Femur (tissue), 1 donor: ENCODE measurements at places on chromosomes 6 and 20.

DNA sequence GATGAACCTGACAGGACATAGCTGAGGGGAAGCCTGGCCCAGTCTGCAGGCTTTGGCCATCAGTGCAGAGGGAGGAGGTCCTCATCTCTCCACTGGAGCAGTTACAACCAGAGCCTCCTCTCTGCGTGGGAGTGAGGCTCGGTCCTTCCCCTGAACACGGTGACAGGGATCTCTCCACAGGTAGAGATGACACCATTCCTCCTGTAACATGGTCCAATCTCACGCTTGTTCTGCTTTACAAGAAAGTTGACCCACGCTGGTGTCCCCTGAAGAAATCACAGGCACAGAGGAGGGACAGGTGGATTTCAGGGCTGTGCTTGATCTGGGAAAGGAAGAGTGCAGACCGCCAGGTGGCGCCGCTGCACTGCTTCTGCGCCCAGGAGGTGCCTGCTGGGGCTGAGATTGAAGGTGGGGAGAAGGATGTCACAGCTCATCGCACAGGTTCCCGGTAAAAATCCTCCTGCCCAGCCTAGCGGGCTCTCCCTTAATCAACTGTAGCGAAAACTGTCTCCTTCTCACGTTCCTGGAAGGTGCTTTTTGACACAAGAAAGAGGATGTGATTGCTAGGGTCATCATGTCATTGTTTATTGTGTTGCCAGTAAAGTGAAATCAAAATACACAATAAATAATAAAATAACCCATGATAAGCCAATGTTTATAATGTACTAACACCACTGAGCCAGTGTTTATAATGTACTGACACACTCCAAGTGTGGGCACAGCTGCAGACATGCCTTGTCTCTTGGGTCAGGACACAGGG is 20.4 kb downstream of the HLA-G start:
- DNase-seq = peak; percentile 80

DNA sequence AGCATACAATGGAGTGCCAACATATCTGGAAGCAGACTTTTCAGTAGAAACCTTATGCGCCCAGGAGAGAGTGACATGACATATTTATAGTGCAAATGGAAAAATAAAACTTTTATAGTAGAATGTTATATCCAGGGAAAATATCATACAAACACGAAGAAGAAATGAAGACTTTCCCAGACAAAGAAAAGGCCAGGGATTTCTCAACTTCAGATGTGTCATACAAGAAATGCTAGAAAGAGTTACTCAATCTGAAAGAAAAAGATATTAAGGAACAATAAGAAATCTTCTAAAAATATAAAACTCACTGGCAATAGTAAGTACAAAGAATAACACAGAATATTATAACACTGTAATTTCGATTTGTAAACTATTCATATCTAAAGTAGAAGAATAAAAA is 1269.3 kb downstream of the GRIK2 start:
- DNase-seq = no peak

DNA sequence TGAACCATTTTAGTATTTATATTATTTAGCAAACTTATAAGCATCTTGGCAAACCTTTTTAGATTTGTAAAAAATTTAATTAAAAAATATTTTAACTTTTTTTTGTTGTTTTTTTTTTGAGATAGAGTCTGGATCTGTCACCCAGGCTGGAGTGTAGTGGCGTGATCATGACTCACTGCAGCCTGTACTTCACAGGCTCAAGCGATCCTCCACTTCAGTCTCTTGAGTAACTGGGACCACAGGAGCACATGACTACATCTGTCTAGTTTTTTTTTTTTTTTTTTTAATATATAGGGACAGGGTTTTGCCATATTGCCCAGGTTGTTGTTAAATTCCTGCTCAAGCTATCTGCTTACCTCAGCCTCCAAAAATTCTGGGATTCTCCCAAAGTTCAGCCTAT is 161.1 kb downstream of the EYS start:
- DNase-seq = no peak

DNA sequence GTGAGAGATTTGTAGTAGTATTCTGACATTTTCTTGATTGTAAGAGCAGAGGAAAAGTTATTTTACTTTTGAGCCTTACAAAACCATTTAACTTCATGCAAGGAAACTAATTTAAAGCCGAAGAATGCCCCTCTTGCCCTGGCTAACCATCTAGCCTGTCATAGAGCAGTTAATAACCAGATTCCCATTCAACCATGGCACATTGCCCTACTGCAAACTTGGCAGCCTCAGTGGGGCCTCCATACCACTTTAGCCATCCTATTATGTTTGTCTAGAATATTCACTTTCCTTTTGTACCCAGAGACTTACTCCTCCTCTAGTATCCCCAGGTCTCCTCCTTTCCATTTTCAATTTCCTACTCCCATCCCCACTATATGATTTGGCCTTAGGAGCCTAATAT is 230.9 kb downstream of the TBC1D7 start:
- DNase-seq = no peak

GRCh38 chr6:31130751-31131150 is 8.1 kb downstream of the PSORS1C2 start:
- no peak for DNase-seq

DNA sequence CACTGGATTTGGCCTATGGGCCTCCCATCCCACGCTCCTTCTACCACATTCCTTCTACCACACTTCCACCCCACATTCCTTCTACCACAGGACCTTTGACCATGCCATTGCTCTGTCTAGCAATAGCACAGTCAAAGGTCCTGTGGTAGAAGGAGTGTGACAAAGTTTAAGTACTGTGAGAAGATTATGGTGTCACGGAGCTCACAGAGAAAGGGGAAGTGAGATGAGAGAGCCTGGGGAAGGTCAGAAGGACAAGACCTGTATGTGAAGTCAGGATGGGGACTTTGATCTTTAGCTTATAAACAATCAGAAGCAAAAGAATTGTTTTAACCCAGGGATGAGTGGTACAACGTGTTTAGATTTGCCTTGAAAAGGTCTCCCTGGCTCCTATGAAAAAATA is 568.2 kb upstream of the CHD6 start:
- no peak for DNase-seq

- no peak for DNase-seq
Measured at GRCh38 chr6:84774985-84775284, 10.5 kb upstream of the TBX18 start.

DNA sequence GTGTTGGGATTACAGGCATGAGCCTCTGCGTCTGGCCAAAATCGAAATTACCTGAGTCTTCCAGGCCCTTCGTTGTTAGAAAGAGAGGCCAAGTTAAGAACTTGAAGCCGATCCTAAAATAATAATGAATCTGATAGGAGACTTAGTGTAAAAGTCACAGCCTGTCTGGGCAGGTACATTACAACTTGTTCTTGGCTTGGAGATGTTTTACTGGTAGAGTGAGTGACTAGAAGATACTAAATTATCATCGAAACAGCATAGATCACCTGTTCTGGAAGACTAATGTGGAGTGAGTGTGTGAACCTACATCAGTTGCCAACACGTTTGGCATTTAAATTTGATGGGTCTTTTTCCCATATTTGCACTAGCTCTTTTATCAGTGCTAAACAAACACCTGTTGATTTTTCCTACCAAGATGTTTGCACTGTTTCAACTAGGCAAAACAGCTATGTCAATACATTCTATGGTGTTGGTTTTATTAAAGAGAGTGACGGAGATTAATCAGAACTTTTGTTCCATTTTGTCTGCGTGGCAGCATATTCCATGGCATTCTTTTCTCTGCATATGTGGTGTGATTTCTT is 4.6 kb upstream of the TMEM217 start:
- DNase-seq = no peak
